ENCODE measurements at places on chromosomes 13 and 19.

DNA sequence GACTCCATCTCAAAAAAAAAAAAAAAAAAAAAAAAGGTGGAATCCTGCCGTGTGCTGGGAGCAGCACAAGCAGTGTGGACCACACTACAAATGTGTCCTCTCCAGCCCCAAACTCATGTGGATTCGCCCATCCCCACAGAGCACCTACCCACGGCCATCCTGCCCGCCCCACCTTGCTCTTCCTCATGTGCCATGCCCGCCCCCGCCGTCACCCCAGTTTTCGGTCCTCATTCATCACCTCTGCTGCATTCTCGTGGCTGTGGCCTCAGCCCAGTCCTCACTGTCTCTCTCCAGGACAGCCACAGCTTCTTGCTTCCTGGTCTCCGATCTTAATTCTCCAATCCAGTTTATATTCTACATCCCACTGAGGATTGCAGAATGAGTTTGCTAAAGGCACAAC is 80.0 kb upstream of the TM9SF2 start:
- DNase-seq = no peak

GRCh38 chr13:98493042-98493712 is 83.7 kb downstream of the STK24 start:
- DNase-seq = no peak

DNA sequence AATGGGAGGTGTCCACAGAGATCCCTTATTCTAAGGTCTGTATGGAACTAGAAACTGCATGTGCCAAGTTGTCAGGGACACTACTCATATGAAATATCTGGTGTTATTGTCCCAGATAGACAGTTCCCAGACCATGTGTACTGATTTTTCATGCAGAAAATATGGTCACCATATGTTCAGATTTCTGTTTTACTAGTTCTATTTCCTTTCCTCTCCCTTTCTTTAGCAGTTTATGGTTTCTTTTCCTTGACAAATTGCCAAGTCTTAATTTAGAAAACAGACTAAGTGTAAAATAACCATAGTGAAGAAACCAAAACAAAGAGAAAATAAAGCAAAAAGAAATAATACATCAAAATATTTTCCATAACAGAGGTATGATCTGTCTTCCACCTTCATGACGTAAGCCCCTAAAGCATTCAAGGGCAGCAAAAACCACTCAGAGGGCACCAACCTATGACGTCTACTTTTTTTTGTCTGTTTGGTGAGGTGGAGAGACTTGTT is 248.5 kb downstream of the KCTD12 start:
- DNase-seq = no peak

- DNase-seq = no peak
These were observed 4.2 kb downstream of the KLK3 start for GRCh38 chr19:50858886-50859285.

DNA sequence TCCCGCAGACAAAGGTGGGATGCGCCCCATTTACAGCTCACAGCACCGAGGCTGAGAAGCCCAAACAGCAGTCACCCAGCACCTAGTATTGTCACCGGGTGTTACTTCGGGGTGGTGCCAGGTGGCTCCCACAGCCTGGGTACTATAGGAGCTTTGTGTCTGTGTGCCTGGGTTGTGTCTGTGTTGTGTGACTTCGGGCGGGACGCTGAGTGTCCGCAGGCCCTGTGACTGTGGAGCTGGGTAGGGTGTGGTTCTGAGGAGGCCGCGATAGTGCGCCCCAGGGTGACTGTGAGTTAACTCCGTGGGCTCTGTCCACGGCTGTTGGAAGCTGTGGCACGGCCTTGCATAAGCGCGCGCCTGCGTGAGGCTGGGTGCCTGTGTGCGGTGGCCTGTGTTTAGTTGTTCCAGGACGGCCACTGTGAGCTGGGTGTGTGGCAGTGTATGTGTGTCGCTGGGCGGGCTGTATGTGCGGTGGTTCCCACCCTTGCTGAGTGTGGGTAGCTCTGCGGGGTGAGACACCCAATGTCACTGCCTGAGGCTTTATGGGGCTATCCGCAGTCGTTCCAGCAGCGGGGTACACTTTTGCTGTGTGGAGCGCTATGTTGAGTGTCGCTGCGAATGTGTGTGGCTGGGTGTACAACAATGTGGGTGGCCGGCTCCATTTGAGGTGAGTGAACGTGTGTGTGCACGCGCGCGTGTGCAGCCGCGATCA is 559 bp upstream of the SSBP4 start:
- DNase-seq = no peak

GRCh38 chr19:18053576-18054219 is 33.0 kb downstream of the IL12RB1 start:
- DNase-seq = no peak

GRCh38 chr13:26280822-26281221 is 26.9 kb downstream of the CDK8 start:
- no peak for DNase-seq
